Smooth muscle cell of trachea (primary cell): ENCODE measurements at places on chromosomes 16 and 17. TPM values are rescaled to one million over a fixed set of nuclear protein-coding genes. Genes with fewer than 3 reads are reported as not detected.

Gene SPG7
- 139 and 154 TPM in 2 replicates for total RNA-seq

Gene CACNG5
- total RNA-seq: not detected in 2 replicates

Gene ARHGAP44
- 1.2 TPM in 2 replicates for total RNA-seq

Gene PIGL
- 15.5 and 21.7 TPM in 2 replicates for total RNA-seq

Gene ODAD4
- total RNA-seq: 0.33 and 1.3 TPM in 2 replicates

Gene CDH8
- not detected in 2 replicates for total RNA-seq

Gene CUEDC1
- total RNA-seq: 14.0 and 14.4 TPM in 2 replicates

Gene SETD6
- total RNA-seq: 8.4 and 9.0 TPM in 2 replicates

Gene KRT26
- not detected in 2 replicates for total RNA-seq
